ENCODE measurements at places on chromosomes 2 and 18.

GRCh38 chr2:96655526-96655925, 13.0 kb downstream of the FER1L5 start:
- DNase-seq: no peak

DNA sequence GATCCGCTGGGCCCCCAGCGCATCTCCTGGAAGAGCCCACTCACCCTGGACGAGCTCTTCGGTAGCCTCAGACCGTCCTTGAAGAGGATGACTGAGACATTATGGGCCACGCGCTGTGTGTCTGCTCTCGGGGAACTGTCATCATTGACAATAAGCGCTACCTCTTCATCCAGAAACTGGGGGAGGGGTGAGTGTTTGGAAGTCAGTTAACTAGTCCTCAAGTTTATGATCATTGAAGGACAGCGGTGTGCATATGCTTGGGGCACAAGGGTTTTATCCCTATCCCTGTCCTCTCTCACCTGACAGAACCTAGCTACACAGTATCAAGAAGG, 586 bp downstream of the STK16 start:
- no peak for DNase-seq

DNA sequence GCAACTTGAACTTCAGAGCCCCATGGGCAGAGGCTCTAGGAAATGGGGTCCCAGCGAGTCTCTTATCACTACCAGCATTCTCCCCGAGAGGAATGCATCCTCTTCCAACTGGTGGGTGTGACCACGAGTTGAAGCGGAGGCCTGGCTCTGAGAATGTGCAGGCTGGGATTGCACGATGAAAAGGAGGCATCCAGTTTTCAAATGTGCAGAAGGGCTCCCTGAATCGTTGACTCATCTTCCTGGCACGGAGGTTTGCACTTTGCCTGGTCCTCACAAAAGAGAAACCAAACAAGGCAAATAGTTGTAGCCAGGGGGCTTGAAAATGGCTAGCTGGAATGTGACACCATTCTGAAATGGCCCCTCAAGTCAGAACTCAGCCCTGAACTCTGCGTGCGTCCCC, 216.7 kb downstream of the GLI2 start:
- DNase-seq: no peak

- DNase-seq: no peak
Measured at GRCh38 chr2:230447455-230448451, 31.8 kb downstream of the SP100 start.

- no peak for DNase-seq
Measured at GRCh38 chr2:189830510-189830909, 46.3 kb downstream of the PMS1 start.
